NCI-H1694 (cell line): ENCODE measurements at places on chromosomes 2 and 18.

GRCh38 chr18:70290482-70291294 is 1.8 kb downstream of the SOCS6 start:
- DNase-seq = no peak

DNA sequence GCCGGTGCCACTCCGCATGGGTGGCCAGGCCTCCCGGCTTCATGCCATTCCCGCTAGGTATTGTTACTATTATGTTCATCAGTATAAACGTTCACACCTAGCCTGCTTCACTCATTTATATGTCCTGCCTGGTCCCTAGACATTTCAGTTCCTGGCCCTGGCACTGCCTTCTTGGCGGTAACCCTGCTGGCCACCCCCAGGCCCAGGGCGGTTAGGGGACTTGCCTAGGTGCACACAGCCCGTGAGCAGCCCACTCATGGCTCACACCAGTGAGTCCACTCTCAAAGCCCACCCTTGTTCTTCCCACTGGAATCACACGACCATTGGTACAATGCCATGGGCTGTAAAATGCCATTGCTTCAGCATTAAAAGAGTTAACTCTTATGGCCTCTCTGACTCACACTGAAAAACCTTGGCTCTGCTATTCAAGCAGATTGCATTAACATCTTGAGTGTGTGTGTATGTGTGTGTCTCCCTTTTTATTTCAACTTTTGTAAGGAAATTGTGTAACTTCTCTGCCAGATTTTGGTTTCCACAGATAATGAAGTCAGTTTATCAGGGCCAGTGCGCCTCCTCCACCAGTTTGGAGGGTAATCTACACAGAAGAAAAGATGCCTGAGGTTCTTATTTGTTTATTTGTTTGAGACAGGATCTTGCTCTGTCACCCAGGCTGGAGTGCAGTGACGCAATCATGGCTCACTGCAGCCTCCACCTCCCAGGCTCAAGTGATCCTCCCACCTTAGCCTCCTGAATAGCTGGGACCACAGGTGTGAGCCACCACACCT is 74.2 kb downstream of the RAB31 start:
- no peak for DNase-seq

GRCh38 chr2:181281206-181281832 is 175.9 kb upstream of the ITGA4 start:
- DNase-seq = peak; percentile 76

DNA sequence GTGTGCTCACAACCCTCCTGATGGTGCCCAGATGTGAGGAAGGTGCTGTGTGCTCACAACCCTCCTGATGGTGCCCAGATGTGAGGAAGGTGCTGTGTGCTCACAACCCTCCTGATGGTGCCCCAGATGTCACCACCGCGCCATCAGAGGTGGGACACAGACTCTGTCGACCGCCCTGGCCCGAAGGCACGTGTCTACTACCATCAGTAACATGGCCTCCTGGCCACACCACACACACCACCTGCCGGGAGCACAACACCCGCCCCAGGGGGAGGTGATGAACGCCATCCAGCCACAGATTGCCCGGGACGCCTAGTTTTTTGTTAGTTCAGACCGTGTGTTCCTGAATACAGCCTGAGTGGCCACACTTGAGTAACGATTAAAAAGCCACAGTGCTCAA is 24.5 kb downstream of the HDAC4 start:
- DNase-seq = no peak

DNA sequence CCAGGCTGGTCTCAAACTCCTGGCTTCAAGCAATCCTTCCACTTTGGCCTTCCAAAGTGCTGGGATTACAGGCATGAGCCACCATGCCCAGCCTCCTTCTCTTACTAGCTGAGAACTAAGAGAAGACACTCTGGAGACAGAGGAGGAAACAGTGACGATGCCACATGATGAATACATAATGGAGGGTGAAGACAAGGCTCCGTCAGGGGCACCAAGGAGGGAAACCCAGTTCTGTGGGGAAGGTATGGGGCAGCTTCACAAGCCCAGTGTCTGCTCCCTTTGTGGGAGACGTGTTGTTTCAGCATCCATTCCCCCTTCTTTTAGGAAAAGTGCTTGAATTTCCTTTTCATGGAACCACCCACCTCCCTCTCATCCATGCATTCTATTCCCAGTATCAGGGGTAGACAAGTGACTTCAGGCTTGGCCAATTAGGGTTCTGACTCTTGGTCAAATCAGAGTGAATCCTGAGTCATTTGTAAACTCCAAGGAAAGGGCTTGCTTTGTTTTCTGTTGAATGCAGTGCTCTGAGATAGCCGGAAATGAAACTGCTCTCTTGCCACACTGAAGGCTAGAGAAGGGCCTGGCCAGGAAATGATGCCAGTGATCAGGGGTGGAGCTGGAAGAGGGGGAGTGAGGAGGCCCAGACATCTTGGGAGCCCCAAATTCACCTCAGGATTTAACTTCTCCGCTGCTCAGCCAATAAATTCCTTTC is 23.7 kb downstream of the TMEM127 start:
- no peak for DNase-seq

GRCh38 chr2:83017366-83018090 is 1441.6 kb downstream of the SUCLG1 start:
- no peak for DNase-seq

DNA sequence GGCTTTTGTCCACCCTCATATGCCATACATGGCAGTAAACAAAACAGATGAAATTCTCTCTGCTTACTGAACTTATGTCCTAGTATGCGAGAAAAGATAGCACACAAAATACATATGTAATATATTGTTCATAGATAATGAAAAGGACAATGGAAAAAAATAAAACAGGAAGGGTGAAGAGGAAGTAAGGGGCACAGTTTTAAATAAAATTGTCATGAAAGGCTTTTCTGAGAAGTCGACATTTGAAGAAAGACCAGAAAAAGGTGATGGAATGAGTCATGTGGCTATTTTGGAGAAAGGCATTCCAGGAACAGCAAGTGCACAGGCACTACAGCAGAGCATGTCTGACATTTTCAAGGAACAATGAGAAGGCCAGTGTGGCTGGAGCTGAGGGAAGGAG is 56.4 kb downstream of the KCNH7 start:
- DNase-seq = no peak

DNA sequence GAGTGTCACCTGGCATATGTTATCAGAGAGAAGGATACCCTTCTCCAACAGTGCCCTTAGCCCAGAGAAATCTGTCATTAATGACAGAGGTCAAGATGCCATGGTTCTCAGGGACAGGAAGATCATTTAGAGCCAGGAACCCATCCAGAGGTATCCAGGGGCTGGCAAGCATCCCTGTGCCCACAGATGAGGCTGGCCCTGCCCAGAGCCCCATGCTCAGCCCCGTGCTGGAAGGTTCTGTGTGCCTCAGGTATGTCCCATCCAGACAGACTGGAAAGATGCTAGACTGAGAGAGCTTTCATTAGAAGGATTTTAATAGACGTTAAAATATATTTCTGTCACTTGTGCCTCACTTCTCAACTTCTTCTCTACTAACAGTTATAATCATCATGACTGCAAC is 8.2 kb upstream of the TUBB6 start:
- no peak for DNase-seq

GRCh38 chr18:69898241-69898861 is 49.3 kb downstream of the CD226 start:
- DNase-seq = no peak

DNA sequence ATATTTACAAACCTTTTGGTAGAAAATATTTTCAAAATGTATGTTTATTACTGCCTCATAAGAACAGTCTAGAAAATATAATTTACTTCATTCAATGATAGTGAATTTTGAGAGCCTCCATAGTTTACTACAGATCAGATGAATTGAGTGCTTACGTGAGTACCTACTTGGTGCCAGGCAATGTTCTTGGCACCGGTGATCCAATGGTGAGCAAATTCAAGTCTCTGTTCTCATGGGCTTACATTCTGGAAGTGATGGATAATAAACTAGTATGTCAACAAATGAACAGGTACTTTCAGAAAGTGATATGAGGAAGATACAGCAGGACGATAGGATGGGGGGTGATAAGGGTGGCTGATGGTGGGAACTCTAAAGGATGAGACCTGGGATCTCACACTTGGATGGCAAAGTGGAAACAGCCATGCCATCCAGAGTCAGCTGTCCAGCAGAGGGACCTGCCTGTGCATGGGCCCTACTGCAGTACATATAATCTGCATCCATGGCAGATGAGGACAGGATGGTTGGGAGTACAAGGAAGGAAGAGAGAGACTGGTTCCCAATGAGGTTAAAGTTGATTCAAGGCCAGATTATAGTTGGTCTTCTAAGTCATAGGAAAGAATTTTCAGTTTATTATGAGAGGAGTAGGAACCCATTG is 277.0 kb downstream of the NEDD4L start:
- DNase-seq = no peak

GRCh38 chr2:227326783-227327182 is 1.7 kb downstream of the MFF start:
- DNase-seq = no peak

DNA sequence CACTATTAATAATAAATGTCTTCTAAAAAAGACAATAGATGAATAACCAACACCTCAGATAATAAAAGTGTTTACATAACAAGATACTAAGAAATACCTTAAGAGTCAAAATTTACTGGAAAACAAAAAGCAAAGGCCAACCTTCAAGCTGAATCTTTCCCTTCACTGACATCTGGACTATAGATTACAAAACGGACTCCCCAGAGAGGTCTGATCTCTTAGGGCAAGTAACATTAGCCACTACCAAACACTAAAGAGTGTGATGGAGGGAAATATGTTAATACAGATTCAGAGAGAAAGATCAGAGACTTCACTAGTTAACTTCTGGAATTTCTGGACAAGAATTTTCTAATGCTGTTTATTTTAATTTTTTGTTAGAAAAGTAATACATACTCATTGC is 13.9 kb downstream of the CLASP1 start:
- DNase-seq = no peak

- DNase-seq = no peak
Measured at GRCh38 chr18:35811896-35812295, 160.6 kb upstream of the RMP24 start.

- no peak for DNase-seq
Measured at GRCh38 chr2:233544200-233544610, 22.4 kb downstream of the USP40 start.

- no peak for DNase-seq
Measured at GRCh38 chr2:71669628-71670429, 216.5 kb downstream of the DYSF start.

DNA sequence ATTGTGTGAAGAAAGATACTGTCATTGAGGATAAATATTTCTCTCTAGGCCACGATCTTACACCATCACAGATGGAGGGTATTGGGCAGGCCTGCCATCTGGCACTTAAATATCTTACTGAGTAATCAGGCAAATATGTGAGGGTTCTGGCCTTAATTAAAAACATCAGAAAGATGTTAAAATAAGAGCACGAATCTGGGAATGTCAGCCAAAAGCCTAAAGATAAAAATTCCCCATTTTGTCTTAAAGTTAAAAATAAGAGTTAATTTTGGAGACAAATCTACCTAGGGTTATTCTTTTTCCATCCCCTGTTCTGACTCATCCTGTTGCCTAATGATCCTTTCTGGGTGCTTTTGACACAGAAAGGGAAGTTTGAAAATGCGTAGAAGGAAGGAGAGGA is 121.0 kb downstream of the SUCLG1 start:
- DNase-seq = peak; percentile 70

- DNase-seq = no peak
Measured at GRCh38 chr2:669323-669722, 7.9 kb downstream of the TMEM18 start.

DNA sequence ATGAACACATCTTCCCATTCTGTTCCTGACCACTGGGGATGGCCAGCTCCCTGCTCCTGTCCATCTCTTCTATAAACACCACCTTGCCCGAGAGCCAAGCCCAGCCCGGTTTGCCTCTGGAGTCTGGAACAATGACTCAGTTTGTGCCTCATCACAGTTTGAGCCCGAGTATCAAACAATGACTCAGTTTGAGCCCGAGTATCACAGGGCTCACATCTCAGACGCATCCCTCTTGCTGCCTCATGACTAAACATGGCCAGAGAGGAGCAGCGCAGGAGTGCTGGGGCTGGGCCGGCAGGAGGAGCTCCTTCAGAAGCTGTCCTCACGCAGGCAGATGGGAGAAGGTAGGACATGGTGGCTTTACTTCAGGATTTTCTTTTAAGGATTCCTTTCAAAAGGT is 68.7 kb downstream of the PXDN start:
- DNase-seq = no peak

DNA sequence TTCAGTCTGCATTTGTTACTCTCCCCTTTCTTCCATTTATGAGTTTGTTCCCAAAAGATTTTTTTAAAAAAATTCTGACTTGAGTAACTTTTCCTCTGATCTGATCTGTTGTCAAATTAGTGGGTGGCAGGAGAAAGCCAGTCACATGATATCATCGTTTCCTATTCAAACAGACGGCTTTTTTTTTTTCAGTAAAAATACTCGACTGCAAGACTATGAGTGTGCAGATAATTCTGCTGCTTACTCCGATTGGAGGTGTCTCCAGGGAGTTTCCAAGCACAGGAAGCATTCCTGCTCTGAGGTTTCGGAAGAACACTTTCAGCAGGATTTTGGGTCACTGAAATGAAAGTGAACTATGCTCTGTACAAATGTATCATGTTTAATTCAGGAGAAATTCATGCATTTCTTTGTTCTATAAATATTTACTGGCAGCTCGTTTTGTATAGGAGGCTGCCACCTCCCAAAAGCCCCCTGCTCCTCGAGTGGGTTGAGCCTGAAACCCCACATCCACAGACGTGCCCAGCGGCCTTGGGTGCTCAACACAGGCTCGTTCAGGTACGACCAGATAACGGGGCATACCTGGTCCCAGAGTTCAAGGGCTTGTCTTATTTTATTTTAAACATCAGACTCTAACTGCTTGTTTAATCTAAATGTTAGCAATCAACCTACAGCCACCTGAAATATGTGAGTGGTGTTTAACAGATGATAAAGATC is 126.9 kb upstream of the ZNF516 start:
- no peak for DNase-seq

- no peak for DNase-seq
Measured at GRCh38 chr18:78232196-78232595, 747.4 kb upstream of the SALL3 start.

- DNase-seq = no peak
Measured at GRCh38 chr2:1708476-1709334, 35.6 kb downstream of the PXDN start.

- no peak for DNase-seq
Measured at GRCh38 chr2:238667008-238667407, 180.9 kb upstream of the TWIST2 start.

DNA sequence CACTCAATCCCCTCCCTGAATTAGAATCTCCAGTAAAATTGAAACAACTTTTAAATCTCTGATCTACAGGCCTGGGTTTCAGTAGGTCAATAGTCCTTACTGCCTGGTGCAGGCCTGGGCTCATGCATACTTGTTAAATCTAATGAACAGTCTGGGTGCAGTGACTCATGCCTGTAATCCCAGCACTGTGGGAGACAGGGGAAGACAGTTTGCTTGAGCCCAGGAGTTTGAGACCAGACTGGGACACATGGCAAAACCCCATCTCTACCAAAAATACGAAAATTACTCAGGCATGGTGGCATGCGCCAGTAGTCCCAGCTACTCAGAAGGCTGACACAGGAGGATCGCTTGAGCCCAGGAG is 94.7 kb upstream of the SP3 start:
- no peak for DNase-seq

- DNase-seq = no peak
Measured at GRCh38 chr18:68462766-68463165, 252.1 kb downstream of the TMX3 start.

- DNase-seq = no peak
Measured at GRCh38 chr18:2958819-2959298, 54.1 kb downstream of the LPIN2 start.

GRCh38 chr2:142037066-142037465 is 93.8 kb downstream of the LRP1B start:
- DNase-seq = no peak
